ENCODE measurements at places on chromosomes 3 and 15. TPM values are rescaled to one million over a fixed set of nuclear protein-coding genes. Genes with fewer than 3 reads are reported as not detected.

PPM1L gene
- 3.4 TPM for total RNA-seq

IQSEC1 gene
- total RNA-seq: 108 TPM

FBXL2 gene
- not detected for total RNA-seq

EFHB gene
- 0.99 TPM for total RNA-seq

STRIT1 gene
- not detected for total RNA-seq

DNA sequence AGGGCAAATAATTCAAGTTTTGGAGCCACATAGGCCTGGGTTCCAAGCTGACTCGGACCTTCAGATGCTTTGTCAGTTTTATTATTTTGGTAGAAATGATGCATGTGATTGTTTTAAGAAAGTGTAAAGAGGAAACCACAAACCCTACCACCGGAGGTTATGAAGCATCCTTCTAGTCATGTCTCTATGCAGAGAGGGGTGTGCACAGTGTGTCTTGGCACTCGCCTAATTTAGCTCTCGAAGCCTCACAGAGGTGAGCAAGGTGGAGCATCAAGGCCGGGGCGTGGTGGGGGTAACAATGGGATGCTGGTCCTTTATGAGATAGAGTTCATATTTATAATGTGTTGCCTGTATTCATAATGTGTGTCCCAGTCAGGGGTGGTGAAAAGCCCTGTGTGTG, 63.7 kb upstream of the SMAD6 start:
- no peak for DNase-seq

DNA sequence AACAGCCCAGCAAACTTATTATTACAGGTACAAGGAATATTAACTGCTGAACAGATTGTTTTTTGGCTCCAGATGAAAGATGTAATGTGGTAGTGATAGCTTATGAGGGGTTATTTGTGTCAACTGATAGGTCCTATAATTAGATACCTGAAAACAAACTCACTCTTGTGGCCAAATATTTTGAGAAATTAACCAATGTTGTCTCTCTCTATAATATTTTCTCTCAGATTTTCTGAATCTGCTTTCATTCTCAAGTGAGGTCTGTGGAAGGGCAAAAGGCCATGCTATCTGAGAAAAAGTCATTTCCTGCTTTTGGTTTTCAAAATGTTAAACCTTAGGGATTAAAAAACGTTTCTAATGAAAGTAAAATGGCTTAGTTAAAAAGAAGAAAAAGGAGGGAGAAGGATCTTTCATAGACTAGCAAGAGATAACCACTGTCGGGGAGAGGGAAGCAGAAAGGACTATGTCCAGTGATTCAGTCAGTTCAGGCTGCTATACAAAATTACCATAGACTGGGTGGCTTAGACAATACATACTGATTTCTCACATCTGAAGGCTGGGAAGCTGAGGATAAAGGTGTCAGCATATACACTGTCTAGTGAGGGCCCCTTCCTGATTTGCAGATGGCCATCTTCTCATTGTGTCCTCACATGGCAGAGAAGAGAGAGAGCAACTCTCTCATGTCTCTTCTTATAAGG, 277.5 kb upstream of the P2RY1 start:
- no peak for DNase-seq

- DNase-seq: no peak
Observed at GRCh38 chr15:55694652-55695150, 48.3 kb downstream of the PRTG start.

- no peak for DNase-seq
Observed at GRCh38 chr15:80580106-80580505, 115.0 kb upstream of the ABHD17C start.

DNA sequence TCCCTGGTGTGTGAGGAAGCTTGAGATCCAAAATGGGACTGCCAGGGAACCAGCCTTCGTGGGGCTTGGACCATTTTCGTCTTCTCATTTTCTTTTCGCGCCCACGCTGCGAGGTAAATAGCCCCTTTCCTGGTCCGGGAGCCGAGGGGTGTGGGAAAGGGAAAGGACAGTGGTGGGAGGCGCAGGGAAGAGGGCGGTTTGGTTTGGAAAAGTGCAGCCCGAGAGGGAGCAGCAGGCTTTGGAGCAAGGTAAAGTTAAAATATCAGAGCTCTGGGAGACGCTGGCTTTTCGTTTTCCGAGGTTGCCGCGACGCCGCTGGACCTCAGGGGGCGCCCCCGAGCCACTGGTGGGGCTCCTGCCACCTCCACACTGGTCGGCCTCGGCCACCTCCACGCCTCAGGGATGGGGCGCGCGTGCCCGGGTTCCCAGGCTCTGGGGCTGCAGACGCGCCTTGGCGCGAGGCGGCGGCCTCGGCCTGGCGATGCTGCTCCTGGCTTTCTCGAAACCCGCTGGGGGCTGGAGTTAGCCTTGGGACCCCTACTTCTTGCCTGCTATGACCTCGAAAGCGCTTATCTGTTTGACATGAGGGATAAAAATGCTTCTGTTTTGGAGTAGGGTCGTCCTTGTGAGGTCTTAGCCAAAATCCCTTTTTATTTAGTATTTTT, 3.2 kb downstream of the PTPRG start:
- no peak for DNase-seq

- no peak for DNase-seq
Observed at GRCh38 chr3:120393243-120393642, 44.1 kb upstream of the LRRC58 start.

DNA sequence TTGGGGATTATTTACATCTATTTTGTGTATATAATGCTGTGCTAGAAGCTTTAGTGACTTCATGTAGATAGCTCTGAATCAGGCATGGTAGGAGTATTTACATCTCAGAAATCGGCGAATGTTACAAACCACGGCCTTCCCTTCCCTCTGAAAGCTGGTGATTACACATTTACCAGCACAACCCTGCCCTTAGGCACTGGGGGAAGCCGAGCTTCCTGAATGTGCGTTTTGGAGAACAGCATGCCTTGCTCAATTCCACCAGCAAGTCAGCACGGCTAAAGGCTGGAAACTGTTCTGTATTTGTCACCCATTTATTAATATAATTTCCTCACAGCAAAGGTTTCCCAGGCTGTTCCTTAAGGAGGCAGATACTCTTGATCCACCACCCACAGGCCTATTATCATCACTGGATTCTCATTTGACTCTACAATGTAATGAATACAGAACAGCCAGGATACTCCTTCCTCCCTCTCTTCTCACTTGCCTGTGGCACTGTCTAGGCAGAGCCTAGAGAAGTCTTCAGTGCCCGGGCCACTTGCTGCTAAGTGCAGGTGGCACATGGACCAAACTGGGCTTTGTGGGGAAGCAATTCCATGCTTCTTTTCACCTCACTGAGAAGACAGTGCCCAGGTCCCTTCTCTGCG, 55.2 kb upstream of the CACNA2D3 start:
- DNase-seq: no peak

DNA sequence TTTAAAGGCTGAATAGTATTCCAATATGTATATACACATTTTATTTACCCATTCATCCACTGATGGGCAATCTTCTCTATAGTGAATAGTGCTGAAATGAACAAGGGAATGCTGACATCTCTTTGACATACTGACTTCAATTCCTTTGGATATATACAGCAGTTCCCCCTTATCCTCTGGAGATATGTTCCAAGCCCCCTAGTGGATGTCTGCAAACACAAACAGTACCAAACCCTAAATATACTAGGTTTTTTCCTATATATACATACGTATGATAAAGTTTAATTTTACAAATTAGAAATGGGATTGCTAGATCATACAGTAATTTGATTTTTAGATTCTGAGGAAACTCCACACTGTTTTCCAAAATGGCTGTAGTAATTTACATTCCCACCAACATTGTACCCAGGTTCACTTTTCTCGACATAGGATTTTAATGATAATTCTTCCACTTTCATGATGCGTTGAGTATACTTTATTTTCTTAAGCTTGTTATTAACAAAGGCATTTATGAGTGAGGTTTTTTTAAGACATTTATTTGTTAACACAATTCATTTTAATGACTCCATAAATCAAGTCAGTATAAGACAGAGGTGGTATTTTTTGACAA, 38.2 kb downstream of the VPS13C start:
- no peak for DNase-seq

- no peak for DNase-seq
Observed at GRCh38 chr3:171270541-171270940, 189.7 kb downstream of the TNIK start.

DNA sequence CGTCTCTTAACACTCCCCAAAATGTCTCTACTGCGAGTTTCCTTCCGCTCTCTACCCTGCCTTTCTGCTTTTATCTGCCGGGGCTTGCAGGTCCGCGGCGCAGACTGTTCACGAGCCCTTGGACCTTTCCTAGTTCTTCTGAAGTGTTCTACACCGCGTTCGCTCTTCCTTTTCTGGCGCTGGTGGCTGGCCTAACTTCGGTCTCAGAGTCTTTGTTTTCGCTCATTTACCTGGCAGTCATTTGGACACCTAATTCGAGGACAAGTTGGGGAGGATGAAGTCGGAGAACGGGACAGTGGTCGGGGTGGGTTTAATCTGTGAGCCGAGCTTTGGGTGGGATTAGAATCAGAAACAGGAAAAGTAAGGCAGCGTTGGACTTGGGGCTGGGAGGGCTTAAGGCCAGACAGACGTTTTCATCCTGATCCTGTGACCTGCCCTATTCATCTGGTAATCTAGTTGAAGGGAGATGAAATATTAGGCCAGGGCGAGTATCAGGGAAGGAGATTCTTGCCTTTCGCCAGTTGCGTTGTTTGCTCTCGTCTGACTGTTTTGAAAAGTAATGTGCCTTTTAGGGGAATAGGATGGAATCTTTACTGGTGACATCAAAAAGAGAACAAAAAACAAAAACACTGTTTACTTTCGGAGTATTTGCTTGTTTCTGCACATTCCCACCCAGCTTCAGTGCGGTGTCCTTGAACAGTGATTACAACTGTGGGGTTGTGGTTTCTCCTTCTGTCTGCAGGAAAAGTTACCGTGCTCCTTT, 1.8 kb downstream of the DIPK2A start:
- DNase-seq: no peak

DNA sequence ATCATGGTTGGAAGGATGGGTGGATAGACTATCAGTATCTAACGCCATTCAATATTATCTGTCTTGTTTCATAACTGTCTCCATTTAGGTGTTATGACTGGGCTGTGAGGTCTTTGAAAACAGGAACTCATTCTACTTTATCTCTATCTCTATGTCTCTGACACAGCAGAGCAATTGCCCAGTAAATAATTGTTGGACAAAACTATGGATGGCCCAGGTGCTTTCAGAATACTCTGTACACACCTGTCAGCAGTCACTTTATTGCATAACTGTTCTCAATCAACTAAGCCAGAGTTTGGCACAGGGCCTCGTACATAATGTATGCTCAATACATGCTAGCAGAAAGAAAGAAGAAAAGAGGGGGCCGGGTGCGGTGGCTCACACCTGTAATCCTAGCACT, 210.3 kb downstream of the OPA1 start:
- no peak for DNase-seq

GRCh38 chr3:111412656-111413055, 129.3 kb upstream of the CD96 start:
- no peak for DNase-seq

- no peak for DNase-seq
Observed at GRCh38 chr3:187167777-187168176, 28.5 kb upstream of the RPL39L start.

GRCh38 chr15:67611370-67612369, 69.2 kb downstream of the MAP2K5 start:
- DNase-seq: no peak

Measured in CD4-positive, alpha-beta T cell (primary cell).